Neural progenitor cell (in vitro differentiated cells): ENCODE measurements at places on chromosomes 1 and 21.

DNA sequence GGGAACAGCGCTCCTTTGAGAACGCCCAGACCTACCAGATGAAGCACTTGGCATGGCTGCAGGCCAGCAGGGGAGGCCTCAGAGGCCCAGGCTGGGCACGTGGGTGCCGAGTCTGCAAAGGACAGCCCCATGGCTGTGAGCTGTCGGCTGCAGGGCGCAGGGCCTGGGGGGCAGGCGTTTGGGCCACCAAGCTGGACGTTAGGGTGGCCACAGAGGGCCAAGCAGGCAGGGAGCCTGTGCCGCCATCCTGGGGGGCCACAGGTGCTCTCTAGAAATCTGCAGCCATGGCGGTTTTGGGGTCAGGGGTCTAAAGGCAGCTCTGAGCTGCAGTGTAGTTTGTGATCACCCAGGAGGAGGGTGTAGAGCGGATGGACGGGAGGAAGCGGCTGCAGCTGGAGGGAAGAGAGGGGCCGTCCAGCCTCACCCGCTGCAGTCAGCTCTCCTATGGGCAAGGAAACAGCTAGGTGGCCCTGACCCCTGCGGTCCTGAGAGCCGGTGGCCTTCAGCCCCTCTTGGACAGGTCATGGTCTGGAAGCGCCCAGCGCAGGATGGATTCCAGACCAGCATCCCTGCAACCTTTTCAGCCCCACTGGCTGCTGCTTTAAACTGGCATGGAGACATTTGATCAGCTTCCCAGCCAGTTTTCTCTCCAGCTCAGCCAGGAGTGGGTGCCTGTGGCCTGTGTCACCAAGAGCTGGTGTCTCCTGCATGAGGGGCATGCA, 11.0 kb downstream of the IBA57 start:
- no peak for DNase-seq

- no peak for DNase-seq
Measured at GRCh38 chr1:37137014-37137413, 102.7 kb upstream of the GRIK3 start.

- no peak for DNase-seq
Measured at GRCh38 chr1:75992312-75992711, 60.1 kb upstream of the ASB17 start.

GRCh38 chr1:32353431-32353830, 8.9 kb downstream of the FAM229A start:
- no peak for DNase-seq

DNA sequence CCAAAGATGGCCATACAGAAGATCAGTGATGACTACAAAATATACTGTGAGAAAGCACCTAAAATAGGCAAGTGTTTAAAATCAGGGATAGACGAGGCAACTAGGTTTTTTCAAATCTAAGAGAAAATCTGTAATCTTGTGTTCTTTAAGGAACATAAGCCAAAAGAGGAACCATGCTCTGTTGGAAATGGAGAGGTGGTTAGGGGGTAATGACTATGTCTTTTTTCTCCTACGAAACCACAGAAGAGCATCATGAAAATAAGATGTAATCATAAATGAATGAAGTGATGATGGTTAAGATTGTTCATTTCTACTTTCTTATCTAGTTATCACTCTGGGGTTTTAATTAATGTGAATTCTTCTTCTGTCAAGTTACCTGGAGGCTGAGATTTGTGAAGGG, 43.1 kb downstream of the RGSL1 start:
- no peak for DNase-seq

- DNase-seq, result peak; percentile 56
Measured at GRCh38 chr1:87478231-87478630, 149.6 kb downstream of the LMO4 start.

- DNase-seq, result no peak
Measured at GRCh38 chr1:221813887-221814286, 72.0 kb upstream of the DUSP10 start.

DNA sequence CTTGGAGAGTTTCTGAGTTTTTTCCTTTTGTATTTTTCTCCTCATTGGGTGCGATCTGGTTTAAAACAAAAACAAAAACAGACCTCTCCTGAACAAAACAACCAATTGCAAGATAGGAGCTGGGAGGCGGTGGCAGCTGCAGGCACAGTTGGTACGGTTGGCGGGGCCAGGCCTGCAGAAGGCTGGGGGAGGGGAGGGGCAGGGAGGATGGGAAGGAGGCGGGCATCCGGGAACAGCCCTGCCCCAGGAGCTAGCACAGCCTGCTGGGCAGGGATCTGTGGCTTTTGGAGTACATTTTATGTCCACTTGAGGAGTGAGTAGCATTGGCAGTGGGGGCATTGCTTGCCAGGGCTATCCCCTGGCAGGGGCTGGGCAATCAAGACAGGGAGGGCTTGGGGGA, 5.2 kb downstream of the CAPN9 start:
- DNase-seq, result no peak

DNA sequence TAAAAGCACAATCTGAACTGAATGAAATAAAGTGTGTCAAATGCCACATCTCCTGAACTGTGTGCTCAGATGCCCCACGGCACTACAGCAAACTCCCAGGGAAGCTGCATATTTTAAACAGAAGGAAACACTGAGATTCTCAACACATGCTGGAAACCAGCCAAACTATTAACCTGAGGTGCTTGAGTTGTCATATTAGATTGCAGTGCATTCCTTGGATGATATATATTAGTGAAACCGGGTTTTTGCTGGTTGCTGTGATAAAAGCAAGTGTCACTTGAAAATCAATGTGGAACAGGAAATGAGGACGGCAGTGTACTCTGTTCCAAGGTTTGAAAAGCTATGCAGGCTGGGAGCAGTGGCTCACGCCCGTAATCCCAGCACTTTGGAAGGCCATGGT, 8.7 kb downstream of the SYNJ1 start:
- no peak for DNase-seq

- DNase-seq, result no peak
Measured at GRCh38 chr1:225447650-225448089, 19.8 kb upstream of the LBR start.

DNA sequence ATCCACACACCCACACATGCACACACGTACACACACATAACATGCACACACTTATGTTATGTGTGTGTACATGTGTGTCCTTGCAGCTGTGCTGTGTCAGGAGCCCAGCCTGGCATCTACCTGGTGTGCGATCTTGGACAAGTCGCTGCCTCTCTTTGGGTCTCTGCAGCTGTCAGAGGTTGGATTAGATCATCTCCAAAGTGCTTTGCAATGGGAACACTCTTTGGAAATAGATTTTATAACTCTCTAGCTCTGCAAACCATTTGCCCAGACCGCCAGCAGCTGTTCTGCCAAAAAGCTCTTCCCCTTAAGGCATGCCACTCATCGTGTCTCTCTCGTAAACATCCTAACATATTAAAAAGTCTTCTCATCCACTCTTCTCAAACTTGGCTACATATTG, 4.7 kb downstream of the PKP1 start:
- no peak for DNase-seq

- no peak for DNase-seq
Measured at GRCh38 chr1:6166221-6166620, 13.9 kb downstream of the CHD5 start.

- no peak for DNase-seq
Measured at GRCh38 chr1:48560116-48560515, 88.1 kb upstream of the SPATA6 start.

DNA sequence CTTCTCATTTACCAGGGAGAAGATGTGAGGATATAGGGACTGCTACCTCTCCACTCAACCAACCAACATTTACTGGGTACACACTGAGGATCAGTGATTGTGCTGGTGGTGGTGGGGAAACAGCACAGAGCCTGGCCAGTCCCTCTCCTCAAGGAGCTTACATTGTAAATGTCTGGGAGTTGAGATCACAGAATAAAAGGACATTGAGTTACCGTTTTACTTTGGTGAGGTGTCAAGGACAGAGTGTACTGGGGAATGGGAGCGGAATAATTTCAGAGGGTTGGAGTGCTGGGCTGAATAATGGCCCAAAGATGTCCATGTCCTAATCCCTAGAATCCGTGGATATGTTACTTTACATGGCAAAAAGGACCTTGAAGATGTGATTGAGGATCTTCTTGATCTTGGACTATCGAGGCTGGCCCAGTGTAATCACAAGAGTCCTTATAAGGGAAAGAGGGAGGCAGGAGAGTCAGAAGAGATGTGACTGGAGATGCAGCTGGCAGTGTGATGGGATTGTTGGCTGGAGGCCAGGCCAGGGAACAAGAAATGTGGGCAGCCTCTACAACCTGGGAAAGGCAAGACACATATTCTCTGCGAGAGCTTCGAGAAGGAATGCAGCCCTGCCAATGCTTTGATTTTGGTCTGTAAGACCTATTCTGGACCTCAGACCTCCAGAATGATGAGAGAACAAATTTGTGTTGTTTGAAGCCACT, 26.6 kb upstream of the RWDD3 start:
- DNase-seq, result no peak

- DNase-seq, result no peak
Measured at GRCh38 chr21:16678429-16679160, 834.2 kb upstream of the CXADR start.

- DNase-seq, result no peak
Measured at GRCh38 chr1:40530735-40531380, 579 bp upstream of the ZNF684 start.

DNA sequence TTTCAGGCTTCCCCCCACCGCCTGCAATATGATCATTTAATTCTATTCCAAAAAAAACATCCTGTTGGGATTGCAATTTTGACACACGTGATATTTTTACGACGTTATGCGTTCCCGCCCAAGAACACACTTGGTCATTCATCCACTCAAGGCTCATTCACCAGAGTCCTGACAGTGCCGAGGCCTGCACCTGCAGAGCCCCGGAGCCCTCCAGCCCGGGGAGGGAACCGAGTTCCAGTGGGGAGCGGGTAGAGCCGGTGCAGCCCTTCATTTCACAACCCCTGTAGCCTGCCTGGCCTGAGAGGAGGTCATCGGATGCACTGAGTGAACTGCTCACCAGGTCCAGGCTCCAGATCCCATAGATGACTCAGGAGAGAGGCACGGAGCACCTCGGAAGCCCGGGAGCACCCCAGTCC, 156.0 kb upstream of the BACE2 start:
- DNase-seq, result no peak

GRCh38 chr1:74423471-74423870, 88.9 kb downstream of the LRRC53 start:
- DNase-seq, result no peak

- DNase-seq, result no peak
Measured at GRCh38 chr1:227557962-227558725, 5.2 kb upstream of the ZNF678 start.

- no peak for DNase-seq
Measured at GRCh38 chr1:22754824-22755223, 44.2 kb downstream of the EPHB2 start.

DNA sequence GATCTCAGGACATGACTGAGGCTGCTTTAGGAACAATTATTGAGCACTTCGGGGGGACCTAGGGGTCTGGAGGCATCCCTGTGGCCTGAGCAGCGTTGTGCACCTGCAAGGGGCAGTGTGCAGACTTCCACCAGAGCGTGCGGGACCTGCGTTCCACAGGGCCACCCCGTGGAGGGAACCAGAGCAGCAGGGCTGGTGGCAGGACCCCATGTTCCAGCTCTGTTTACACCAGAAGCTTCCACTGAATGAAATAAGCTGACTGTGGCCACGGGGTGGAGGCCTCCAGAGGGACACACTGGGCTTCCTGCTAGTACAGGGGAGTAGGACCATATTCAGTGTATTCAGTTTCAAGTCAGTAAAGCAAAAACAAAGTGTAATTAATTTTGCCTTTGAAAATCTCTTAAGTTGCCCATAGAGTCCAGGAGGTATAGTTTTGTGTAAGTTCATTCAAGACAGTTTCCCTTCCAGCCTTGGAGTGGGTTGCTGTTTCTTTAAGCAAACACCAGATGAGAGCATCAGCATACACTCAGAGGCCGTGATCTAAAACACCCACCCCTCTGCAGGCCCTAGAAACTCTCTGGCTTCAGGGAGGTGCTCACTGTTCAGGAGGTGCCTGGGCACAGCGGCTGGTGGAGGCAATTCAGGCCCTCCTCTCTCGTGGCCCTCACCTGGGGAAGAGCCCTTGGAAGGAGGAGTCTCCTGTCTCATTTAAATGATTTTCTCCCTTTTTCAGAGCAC, 16.6 kb downstream of the SLC1A7 start:
- no peak for DNase-seq

DNA sequence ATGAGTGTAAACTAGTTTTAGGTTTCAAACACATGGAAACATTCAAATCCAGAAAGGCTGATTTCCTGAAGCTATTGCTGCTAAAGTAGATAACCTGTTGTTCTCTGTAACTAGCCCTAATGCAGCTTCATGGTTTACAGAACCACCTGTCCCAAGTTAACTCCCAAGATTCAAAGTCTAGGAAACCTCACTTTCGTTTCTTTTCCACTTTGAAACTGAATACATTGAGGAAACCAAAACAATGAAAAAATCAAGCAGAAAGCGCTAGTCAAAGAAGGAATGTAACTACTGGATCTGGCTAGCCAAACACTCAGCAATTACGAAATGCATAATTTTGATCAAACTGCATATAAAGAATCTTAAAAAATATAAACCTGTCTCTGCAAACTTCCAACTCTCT, 17.8 kb downstream of the SLC16A1 start:
- DNase-seq, result no peak

DNA sequence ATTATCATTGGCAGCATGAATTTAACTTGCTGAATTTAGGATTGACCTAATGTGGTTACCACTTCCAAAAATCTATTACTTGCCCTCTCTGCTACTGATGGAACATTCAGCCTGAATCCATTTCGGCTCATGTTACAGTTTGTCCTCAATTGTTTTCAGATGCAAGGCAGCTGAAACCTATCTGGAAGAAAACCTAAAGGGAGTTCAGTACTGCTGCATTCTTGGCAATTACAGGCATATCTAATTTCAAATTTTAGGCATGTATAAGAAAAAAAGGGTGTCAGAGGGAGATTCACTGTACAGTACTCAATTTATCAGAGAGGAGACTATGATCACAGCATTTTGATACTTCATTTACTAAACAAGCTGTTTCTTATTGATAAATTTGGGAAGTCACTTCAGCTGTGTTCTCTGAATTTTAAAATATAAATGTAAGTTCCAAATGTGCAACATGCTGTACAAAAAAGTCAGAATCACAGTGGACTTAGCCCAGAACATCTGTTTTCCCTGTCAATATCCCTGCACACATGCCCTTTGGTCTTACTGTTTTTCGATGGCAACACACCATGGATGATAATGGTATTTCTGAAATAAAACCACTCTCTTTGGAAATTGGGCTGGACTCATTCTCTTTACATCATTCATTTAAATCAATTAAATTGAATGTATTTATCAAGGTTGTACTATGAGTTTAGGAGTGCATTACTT, 651.6 kb upstream of the ADGRL4 start:
- DNase-seq, result peak; percentile 21

- no peak for DNase-seq
Measured at GRCh38 chr1:204712708-204713430, 27.3 kb upstream of the LRRN2 start.

DNA sequence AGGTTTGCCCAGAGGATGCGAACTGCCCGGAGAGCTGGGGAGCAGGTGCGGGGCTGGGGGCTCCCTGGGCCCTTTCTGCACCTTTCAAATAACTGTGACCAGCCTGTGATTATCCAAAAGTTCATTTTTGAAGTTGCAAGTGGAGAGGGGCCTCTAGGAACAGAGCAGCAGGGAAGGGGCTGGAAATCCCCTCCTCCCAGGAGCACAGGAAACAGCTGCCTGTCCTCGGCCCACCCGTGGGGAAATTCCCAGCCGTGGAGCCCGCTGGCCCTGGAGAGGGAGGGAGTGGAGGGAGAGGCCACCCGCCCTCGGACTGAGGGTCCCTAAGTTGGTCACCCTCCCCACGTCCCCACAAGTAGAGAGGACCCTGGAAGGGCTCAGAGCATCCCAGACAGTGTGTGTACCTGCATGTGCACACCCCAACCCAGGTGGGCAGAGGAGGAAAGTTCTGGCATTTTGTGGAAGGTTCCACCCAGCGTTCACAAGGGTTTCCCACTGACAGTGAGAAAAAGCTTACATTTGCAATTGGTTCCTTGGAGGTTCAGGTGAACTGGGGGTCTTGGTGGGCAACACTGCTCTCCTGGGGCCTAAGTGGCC, 1.2 kb upstream of the TNFRSF4 start:
- DNase-seq, result no peak
